ENCODE measurements at places on chromosomes 7 and 10. TPM values are rescaled to one million over a fixed set of nuclear protein-coding genes. Genes with fewer than 3 reads are reported as not detected.

DNA sequence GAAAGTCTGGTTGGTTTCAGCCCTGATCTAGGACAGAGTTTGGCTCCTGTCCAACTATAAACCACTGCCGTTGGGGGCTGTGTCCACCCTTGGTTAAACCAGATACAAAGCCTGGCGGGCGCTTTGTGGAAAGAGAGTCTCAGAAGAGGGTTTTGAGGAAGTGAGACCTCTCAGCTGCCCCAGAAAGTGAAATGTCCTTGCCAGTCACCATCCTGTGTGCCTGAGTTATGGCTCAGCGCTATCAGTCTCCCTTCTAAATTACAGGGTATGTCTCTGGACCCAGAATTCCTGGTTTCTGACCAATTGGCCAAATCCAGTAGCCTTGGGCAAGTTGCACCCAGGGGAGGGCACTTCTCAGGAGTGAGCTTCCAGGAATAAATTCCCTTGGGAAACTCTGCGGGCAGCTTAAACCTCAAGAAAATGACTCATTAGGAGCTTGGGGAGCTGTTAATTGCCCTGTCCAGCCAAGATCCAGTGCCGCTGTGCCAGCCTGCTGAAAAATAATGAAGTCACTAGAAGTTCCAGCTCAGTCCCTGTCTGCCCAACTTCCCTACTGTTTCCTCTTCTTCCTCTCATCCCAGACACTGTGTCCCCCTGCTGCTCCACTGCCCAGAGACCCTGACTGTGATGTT lies 66.7 kb upstream of the PDZD8 start:
- DNase-seq, result no peak

GRCh38 chr7:48011323-48011722 lies 17.6 kb downstream of the SUN3 start:
- no peak for DNase-seq

Gene LEP
- 2.2 TPM for total RNA-seq

Gene CABCOCO1
- not detected for total RNA-seq

Gene RET
- total RNA-seq, result 0.44 TPM

- DNase-seq, result no peak
Measured at GRCh38 chr7:71682181-71682580, 550.2 kb downstream of the GALNT17 start.

GRCh38 chr10:17001297-17001744 lies 128.3 kb downstream of the CUBN start:
- no peak for DNase-seq

Gene TFPI2
- total RNA-seq, result 5.9 TPM

DNA sequence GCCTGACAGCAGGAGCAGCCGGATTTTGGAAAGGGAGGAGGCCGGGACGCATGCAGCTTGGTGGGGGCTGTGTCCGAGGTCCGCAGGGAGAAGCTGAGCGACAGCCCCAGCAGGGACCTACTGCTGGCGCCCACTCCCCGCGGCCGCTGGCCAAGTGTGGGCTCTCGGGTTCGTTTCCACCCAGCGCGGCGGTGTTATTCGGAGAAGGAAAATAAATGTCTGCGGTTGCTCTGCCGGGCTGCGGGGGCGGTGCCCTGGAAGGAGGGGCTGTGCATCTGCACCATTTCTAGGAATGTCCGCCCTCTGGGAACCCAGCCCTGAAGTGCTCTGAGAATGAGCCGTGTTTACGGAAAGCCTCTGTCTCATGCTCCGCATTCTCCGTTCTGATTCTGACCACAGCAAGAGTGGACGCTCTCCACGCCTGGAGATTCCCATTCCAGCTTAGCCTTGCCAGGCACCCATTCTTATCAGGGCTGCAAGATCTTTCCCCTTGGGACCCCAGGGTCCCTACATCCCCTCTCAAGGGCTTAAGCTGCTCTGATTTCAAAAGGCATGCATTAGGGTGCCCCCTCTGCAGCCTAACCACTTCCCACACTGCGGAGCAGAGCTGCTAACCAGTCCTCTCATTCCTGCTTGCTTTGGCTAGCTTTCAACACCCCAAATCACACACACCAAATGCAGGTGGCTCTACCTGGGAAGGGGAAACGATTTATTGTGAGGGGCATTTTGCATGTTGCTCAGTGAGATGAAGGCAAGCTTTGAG lies 256.6 kb upstream of the GLI3 start:
- DNase-seq, result peak; percentile 80

- peak; percentile 94 for DNase-seq
Measured at GRCh38 chr10:110501142-110501937, 3.6 kb downstream of the DUSP5 start.

Measured in right atrium auricular region (tissue), 2 donors.